ENCODE measurements at places on chromosomes 2 and 18. TPM values are rescaled to one million over a fixed set of nuclear protein-coding genes. Genes with fewer than 3 reads are reported as not detected.

DNA sequence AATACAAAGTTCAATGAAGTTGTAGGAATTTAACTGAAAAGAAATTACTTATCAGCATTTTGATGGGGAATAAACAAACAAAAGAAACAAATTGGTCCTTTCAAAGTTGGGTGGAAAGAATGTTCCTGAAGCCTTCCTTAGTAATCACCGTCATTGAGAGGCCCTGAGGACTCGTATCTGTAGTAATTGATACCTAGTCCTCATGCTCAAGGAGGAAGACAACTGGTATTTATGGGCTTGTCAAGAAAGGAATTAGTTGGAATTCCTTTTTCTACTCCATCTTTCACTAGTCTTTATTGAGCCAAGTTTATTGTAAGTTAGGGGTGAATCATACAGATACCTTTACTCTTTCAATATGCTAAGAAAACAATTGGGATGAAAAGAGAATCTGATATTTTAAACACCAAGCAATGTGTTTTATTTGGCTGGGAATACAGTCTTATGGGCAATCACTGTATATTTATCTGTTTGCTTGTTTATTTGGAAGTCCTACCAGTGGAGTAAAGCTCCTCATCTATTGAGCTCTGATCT, 324.8 kb downstream of the ARHGAP15 start:
- no peak for DNase-seq

- no peak for DNase-seq
Observed at GRCh38 chr2:136325844-136326331, 207.9 kb upstream of the CXCR4 start.

The GALR1 gene
- not detected for total RNA-seq

The EIPR1 gene
- 27.8 TPM for total RNA-seq

- no peak for DNase-seq
Observed at GRCh38 chr2:1651121-1652033, 92.9 kb downstream of the PXDN start.

DNA sequence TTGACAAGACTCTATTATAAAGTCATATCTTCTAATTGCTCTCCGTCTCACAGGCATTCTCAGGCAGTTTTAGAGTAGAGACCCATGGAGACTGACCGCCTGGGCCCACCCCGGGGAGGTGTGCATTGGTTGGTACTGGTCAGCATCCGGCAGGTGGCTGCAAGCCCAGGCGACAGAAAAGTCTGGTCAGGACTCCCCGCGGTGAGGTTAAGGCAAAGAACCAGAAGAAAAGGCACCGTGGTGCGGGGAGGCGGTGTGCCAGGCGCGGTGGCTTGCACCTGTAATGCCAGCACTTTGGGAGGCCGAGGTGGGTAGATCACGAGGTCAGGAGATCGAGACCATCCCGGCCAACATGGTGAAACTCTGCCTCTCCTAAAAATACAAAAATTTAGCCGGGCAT, 32.5 kb downstream of the AMER3 start:
- no peak for DNase-seq

GRCh38 chr2:139911160-139911559, 1131.0 kb upstream of the NXPH2 start:
- DNase-seq, result no peak

DNA sequence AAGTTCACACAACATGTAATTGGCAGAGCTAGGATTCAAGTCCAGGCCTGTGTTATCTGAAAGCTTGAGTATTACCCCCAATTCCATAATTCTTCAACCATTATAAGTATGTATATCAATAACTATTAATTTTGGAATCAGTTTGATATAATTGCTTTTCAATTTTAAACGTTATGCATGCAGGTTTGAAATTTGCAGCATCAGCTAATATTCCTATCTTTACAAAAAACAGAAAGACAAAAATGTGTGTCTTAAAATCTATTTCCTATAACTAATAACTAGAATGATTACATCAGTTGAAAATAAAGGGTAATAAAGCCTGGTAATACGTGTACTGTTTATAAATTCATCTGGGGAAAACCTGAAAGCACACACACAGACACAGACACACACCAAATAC, 543.3 kb upstream of the PKDCC start:
- no peak for DNase-seq

DNA sequence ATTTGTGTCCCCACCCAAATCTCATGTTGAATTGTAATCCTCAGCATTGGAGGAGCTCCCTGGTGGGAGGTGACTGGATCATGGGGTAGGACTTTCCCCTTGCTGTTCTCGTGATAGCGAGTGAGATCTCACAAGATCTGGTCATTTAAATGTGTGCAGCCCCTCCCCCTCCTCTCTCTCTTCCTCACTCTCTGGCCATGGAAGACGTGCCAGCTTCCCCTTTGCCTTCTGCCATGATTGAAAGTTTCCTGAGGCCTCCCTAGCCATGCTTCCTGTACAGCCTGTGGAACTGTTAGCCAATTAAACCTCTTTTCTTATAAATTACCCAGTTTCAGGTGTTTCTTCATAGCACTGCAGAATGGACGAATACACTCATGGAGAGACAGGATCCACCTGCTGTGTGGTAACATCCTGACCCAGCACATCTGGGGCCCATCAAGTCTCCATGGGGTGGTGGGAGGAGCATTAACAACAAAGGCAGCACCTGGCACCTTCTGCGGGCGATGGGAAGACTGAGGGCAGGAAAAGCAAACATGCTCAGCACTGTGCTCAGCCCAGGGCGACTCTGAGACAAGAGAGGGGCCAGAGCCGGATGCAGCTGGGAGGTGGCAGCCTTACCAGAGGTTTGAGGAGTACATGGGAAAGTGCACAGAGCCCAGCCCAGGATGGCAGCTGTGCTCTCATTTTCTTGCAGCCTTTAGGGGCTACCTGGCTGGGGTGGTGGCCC, 16.2 kb upstream of the ALPP start:
- no peak for DNase-seq

- DNase-seq, result no peak
Observed at GRCh38 chr2:176851200-176851888, 361.2 kb upstream of the HNRNPA3 start.

GRCh38 chr2:119102964-119103363, 55.6 kb downstream of the C1QL2 start:
- no peak for DNase-seq

The RTP5 gene
- 1.4 TPM for total RNA-seq

GRCh38 chr2:185567196-185567595, 171.4 kb upstream of the FSIP2 start:
- DNase-seq, result no peak

DNA sequence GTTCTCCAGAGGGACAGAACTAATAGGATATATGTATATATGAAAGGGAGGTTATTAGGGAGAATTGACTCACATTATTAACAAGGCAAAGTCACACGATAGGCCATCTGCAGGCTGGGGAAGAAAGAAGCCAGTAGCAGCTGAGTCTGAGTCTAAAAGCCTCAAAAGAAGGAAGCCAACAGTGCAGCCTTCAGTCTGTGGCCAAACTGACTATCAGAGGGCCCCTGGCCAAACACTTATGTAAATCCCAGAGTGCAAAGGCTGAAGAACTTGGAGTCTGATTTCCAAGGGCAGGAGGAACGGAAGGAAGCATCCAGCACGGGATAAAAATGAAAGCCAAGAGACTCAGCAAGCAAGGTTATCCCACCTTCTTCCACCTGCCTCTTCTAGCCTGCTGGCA, 108.0 kb upstream of the LDLRAD4 start:
- DNase-seq, result no peak

The TMEM163 gene
- total RNA-seq, result 0.73 TPM

The RAX gene
- total RNA-seq, result not detected

DNA sequence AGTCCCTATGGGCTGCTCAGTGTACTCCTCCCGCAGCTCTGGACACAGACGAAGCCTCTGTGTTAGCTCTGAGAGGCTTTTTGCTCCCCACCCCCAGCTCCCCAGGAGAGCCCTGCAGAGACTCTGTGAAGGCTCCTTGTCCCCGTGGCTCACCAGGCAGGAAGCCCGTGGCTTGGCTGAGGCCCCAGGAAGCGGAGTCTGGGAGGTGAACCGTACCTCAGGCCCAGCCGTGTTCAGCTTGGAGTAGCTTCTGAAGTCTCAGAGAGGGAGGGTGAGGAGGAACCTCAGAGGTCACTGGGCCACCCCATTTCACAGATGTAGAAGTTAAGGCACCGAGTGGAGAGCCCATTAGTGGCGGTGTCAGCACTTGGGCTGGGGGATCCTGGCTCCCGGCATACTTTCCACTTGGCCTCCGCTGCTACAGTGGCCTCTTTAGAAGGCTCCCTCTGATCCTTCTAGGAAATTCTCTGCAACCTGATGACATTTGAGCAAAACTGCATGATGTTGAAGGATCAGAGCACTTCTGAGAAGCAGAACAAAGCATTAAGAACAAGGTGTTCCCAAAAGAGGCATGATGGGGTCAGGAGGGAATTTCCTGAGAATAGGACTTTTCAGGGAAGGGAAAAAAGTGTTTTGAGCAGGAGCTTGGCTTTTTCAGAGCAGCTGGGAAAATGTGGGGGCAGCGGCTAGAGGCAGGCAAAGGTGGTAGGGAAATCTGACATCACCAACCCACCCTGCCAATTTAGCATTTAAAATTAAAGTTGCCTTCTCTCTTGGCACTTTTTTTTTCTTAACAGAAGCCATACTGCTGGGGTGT, 79.1 kb downstream of the MCFD2 start:
- DNase-seq, result no peak

GRCh38 chr2:3009005-3009404, 368.6 kb downstream of the EIPR1 start:
- no peak for DNase-seq

The ADCYAP1 gene
- total RNA-seq, result not detected

The IL37 gene
- total RNA-seq, result not detected

- no peak for DNase-seq
Observed at GRCh38 chr18:38076346-38077070, 510.9 kb upstream of the CELF4 start.

The ALPI gene
- total RNA-seq, result not detected
